Femur (tissue), 1 donor: ENCODE measurements at places on chromosomes 7 and 10.

GRCh38 chr7:96740130-96740529, 30.5 kb upstream of the SEM1 start:
- no peak for DNase-seq

GRCh38 chr10:1454428-1454827, 282.9 kb downstream of the ADARB2 start:
- no peak for DNase-seq

DNA sequence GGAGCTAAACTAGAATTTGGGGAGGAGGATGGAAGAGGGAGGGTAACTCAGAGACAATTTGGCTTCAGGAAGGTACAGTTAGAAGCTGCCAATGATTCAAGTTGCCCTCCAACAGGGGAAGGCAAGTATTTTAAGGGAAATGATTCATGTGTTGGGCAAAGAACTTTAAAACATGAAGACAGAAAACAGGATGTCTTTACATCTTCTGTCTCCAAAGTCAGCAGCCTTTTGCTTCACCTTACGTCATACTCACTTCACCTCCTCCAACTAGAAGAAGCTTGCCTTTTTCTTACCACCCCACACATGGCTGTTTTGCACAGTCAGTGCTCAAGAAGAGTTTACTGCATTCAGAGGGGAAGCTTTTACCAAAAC, 36.1 kb downstream of the PPP1R3C start:
- no peak for DNase-seq

DNA sequence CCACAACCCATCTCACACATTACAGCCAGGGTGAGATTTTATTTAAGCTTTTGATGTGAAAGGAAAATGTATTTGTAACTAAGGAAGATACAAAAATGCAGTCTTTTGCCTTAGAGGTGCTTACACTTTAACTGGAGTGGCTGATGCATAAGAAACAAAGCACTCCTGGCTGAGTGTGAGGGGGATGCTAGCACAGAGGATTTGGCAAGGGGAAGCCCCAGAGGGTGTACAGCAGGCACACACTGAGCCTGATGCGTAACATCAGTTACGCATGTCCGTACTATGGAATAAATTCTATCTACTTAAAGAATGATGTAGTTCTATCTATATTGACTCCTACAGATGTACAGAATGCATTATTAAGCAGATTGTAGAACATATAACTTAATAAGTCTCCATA, 17.8 kb downstream of the GIMAP8 start:
- no peak for DNase-seq

GRCh38 chr10:96509017-96509641, 4.6 kb downstream of the TLL2 start:
- DNase-seq: no peak
